K562 (cell line): ENCODE measurements at places on chromosomes 6 and 20.

- no peak for DNase-seq
These were observed 102.4 kb downstream of the ARID1B start for GRCh38 chr6:156879591-156879990.

DNA sequence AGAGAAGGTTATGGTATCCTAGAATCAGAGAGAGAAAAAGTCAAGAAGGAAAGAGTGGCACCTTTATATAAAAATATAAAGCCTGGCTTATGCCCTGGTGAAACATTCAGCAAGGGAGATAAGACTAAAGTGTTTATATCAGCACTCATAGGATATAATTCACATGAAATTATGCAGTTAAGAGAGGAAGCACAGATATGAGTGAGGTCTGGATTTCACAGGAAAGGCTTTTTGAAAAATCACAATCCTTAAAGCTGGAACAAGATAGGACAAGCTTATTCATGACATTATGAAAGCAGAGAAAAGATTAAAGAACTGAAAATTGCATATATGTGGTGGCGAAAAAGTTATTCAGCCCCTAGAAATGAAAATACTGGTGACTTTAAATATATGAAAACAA, 181.2 kb upstream of the FLRT3 start:
- DNase-seq: no peak

GRCh38 chr20:23244156-23244915, 106.3 kb upstream of the NXT1 start:
- DNase-seq: no peak

DNA sequence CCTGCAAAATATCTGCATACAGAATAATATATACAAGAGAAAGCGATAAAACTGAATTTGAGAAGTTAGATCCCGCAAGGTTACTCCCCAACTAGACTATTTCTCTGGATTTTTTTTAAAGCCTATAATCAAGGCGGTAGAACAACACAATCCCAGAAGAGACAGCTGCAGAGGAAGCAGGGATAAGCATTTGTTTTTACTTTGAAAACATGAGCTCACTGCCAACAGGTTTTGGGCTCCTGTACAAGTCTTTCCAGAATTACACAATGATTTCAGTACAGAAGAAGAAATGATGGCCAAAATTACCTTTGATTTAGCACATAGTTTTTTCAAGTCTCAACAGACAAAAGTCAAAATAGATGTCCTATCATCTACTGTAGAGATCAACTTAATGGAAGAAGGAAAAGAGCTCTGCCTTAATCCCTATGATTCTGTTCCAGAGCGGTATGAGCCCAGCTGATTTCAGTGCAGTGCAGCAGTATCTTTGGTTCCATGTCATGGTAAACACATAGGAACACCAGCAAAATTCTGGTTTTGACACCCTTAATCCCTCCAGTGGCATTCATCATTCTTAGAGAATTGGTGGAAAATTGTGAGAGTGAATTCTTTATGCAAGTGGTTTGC, 304.3 kb downstream of the HDGFL1 start:
- no peak for DNase-seq

DNA sequence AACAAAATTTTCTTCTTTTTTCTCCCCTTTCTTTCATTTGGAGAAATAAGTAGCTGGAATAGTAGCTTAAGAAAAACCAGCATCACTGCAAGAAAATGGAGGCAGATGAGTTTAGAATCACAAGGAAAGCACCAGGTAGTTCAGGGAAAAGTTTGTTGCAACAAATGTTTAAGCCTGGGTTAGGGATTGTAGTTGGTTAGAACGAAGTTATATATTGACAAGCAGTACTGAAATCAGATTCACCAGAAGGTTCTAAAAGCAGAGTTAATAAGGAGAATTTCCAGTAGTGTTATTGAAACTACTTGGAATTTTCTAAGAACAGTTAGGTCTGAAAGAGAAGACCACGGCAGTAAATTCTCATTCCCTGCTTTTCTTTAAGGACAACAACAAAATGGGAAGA, 70.2 kb downstream of the BMP2 start:
- no peak for DNase-seq

GRCh38 chr6:36692220-36692619, 5.4 kb upstream of the RAB44 start:
- no peak for DNase-seq
